Stimulated activated CD4-positive, alpha-beta T cell treated with anti-CD3 and anti-CD28 coated beads, Interleukin-12 subunit alpha, Interleukin-12 subunit beta, amount 100 ng/mL, for 4 hours (primary cell): ENCODE measurements at places on chromosomes 4 and X.

GRCh38 chrX:64187762-64188150 is 17.8 kb downstream of the AMER1 start:
- no peak for DNase-seq

- DNase-seq: peak; percentile 24
These were observed 62.9 kb downstream of the ANAPC4 start for GRCh38 chr4:25439918-25440477.

DNA sequence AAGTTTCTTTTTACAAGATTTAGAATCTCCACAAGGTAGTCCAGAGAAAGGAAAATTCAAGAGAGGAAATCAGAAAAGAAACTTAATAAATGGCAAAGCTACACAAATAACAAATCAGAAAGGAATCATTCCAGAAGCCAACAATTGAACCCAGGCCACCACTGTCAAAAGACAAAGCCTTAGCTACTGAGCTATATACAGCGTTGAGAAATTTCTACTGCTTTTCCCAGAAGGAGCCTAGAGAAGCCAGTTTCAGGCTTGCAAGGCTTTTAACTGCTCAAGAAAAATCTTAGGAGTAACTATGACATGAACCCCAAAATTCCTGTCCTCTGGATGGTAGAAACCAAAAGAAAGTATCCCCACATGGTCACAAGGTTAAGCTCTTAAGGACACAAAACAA is 129.0 kb downstream of the DMD start:
- no peak for DNase-seq

GRCh38 chr4:89123451-89123851 is 12.1 kb downstream of the TIGD2 start:
- DNase-seq: no peak

DNA sequence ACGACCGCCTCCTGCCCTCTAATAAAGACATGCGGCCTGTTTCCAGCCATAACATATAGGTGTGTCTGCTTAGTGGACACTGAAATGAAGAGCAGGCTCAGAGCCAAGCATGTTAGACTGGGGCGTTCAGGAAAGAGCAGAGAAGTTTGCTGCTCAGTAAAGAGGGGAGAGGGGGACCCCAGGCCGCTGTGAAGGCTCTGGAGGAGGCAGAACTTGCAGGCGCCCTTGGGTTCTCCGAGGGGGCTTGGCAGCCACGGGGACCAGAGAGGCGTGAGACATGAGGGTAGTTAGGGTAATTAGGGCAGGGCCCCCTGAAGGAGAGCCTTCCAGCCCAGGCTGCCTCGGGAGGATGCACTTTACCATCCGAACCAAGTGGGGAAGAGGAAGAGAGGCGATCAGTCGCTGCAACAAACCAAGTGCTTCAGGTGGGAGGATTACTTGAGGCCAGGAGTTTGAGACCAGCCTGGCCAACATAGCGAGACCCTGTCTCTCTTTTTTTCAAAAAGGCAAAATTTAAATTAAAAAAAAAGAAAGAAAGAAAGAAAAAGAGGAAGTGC is 46.6 kb upstream of the CDKN2AIP start:
- no peak for DNase-seq
